ENCODE measurements at places on chromosomes 3 and 15.

GRCh38 chr15:33985287-33985686 lies 17.0 kb downstream of the CHRM5 start:
- DNase-seq: peak; percentile 82

DNA sequence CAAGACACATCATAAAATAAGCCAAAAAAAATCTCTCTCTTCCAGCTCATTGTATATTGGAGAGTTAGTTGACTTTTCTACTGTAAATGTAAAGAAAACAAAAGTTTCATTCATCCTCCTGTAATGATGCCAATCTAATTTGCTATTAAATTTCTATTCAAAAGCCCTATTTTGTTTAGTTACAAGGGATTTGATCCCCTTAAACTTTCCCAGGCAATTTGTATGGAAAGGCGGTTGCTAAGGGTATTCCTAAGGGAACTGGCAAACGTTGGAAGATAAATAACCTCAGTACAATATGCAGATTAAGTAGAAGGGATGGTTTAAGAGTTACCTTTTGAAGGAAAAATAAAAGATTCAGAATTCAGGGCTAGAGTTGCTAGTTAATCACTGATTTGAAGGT lies 352.7 kb downstream of the TIGIT start:
- DNase-seq: no peak

GRCh38 chr3:194396859-194397756 lies 2.0 kb downstream of the GP5 start:
- no peak for DNase-seq

DNA sequence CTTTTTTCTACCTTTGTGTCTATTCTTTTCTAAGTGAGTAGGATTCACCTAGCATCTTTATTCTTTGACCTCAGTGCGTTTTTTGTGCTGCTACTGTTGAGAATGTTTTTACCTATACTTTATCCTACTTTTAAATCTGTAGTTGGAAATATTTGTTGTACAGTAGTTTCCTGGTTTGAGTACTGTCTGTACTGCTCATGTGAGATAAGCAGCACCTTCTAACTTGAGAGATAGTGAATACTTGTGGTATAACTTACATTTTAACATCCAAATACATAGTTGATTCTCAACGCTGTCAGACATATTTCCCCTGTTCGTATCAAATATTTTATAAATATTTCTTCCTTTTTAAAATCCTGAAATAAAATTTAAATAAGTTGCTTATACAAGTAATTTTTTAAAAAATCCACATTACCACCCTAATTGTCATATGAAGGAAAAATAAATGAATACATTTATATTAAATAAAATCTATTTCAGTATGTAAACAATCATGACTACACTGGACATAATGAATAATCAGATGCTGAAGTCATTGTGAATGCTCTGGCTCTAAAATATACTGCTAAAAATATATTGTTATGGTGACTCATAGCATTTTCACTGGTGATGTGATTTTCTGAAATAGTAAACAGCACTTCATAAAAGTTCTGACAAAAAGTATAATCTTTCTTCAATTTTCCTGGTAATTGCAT lies 17.4 kb downstream of the ATP11B start:
- DNase-seq: peak; percentile 24

GRCh38 chr15:73081321-73081958 lies 29.2 kb downstream of the NEO1 start:
- DNase-seq: peak; percentile 45

DNA sequence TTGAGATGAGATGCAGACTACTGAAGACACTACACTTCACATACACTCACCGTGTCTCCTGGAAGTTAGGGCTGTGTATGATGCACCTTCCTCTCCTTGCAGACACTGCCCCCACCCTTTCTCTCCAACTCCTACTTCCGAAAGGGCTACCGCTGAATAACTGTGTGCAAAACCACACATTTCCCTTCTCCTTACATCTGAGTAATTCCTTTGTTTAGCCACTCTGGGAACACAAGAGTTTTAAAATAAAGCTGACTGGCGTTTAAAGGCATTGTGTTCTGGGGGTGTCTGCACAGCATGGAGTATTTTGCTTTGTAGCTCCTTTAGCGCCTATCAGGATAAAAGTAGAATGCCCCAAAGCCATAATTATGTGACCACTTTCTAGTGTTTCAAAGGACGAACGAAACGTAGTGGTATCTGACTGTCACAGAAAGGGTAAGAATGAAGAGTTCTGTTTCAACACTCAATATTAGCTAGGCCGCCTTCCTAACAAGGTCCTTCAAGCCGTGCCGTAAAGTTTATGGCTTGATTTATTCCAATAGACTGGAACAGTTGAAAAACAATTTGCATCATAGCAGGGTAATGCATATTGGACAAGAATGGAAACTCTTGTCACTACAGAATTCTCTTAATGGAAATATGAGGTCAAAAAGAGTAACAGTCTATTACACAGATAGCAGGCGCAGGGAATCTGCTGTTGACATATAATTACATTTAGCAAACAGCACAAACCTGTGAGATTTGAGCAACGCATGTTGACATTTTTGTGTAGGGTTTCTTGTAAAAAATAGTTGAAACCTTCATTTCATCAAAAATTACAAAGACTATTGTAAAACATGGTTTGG lies 619.9 kb downstream of the FOXP1 start:
- DNase-seq: no peak

GRCh38 chr3:160707187-160707794 lies 30.3 kb downstream of the ARL14 start:
- peak; percentile 47 for DNase-seq

DNA sequence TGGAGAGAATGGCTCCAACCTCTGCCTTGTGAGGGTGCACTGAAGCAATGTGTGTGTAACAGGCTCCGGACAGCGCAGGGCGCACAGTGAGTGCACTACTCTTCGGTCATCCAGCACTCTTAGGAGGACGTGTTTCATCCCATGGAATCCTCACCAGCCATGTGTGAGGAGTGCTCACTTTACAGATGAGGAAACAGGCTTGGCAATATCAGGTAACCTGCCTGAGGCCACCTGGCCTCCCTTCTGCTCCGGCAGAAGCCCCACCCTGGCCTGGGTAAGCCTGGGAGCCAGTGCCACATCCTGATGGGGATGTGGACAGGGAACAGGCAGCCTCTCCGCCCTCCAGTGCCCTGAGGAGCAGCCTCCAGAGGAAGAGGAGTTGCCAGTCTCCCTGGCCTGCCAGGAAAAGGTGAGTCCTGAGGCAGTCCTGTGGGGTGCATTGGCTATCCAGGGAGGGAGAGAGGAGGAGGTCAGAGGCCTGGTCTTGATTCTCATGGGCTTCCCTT lies 39.4 kb upstream of the LIMD1 start:
- DNase-seq: no peak

- DNase-seq: peak; percentile 6
Observed at GRCh38 chr15:82737975-82738374, 28.3 kb upstream of the AP3B2 start.

DNA sequence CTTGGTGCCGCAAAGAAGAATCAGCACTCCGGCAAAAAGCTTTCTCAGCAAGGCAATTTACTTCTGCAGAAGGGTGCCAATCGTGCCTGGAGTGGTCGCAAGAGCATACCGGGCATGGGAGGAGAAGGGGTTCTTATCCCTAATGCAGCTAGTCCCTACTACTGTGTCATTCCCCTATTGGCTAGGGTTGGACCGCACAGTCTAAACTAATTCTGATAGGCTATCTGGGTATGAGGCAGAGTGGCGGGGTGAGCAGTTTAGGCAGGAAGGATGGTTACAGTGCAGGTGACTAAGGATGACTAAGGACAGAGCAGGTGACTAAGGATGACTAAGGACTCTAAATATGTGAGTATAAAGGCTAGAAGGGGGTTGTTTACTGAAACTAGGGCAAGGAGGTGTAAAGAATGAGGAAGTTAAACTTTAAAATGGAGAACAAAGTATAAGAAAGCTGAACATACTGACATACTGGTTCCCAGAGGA lies 52.9 kb downstream of the PGBD4 start:
- DNase-seq: peak; percentile 25

DNA sequence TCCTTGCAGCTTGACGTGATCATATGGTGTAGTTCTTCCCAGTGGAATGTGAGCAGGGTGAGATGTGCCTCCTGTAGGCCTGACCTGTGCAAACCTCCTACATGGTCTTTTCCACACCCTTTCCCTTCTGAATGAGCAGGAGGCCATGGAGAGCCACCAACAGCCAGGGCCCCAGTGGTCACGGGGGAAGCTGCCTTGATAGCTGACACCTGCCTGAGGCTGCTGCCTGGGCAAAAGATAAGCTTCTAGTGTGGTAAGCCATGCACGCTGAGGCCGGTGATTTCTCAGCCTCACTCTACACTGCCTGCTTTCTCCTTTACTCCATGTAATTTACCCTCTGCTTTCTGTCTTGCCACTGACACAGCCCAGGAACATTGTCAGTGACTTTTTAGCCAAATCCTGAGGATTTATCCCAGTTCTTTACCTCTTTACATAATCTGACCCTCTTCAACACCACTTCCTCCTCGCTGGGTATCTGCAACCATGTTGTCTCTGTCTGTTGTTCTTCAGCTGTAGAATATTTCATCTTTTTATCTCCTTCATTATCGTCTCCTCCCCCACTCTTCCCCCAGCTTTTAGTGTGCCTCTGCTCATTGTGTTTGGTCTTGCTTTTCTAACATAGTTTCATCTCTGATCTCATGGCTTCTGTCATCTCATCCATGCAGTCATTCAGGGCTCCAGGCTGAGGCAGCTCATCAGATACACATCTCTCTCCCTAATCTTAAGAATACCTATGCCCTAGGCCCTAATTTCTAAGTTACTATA lies 11.2 kb upstream of the KBTBD12 start:
- DNase-seq: no peak

GRCh38 chr15:38091078-38091645 lies 156.7 kb downstream of the TMCO5A start:
- no peak for DNase-seq

- peak; percentile 45 for DNase-seq
Observed at GRCh38 chr3:128727996-128728395, 2.0 kb downstream of the RAB7A start.

GRCh38 chr3:161101609-161102008 lies 3.5 kb downstream of the B3GALNT1 start:
- no peak for DNase-seq

DNA sequence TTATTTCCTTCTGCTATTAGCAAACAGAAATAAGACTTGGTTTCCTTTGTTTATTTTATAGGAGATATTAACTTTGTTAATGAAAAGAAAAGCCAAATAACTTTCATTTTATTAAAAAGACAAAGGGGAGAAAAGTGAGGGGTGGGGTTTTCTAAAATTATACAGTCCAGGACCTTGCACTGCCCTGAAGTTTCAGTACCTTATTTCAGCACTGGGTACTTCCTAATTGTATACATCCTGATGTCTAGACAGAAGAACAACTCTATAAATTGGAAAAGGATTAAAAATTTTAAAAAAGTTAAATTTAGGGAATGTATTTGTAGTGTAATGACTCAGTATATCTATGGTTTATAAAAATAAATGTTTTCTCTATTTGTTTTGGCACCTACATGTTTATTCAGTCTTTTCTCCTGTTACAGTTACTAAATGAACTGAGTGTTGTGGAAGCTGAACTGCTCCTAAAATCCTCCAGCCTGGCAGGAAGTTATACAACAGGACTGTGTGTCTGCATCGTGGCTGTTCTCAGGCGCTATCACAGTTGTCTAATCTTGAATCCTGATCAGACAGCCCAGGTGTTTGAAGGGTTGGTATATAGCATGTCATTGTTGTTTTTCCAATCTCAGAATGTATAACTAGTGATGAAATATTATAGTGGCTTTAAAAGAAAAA lies 27.6 kb upstream of the P2RY13 start:
- DNase-seq: no peak

- peak; percentile 59 for DNase-seq
Observed at GRCh38 chr15:60966316-60966715, 262.8 kb downstream of the RORA start.

GRCh38 chr3:69774029-69774428 lies 34.8 kb downstream of the MITF start:
- DNase-seq: no peak

DNA sequence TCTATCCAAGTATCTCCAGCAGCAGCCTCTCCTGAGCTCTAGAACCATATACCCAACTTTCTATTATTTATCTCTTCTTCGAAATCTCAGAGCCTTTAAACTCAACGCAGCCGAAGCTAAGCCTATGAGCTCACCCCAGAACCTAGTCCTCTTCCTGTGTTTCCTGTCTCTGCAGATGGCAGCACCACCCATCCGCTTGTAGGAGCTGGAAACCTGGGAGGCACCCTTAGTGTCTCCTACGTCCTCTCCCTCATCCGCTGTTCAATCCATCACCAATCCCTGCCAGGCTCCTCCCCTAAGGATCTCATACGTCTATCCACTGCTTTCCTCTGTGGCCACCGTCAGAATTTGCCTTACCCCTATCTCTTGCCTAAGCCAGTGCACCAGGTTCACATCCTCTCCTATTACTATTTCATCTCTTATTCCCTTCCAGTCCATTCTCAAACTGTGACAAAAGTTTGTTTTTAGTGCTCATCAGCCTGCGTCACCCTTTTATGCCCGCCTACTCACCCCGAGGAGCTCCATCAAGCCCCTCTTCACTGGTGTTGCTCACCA lies 9.6 kb downstream of the VGLL4 start:
- no peak for DNase-seq

DNA sequence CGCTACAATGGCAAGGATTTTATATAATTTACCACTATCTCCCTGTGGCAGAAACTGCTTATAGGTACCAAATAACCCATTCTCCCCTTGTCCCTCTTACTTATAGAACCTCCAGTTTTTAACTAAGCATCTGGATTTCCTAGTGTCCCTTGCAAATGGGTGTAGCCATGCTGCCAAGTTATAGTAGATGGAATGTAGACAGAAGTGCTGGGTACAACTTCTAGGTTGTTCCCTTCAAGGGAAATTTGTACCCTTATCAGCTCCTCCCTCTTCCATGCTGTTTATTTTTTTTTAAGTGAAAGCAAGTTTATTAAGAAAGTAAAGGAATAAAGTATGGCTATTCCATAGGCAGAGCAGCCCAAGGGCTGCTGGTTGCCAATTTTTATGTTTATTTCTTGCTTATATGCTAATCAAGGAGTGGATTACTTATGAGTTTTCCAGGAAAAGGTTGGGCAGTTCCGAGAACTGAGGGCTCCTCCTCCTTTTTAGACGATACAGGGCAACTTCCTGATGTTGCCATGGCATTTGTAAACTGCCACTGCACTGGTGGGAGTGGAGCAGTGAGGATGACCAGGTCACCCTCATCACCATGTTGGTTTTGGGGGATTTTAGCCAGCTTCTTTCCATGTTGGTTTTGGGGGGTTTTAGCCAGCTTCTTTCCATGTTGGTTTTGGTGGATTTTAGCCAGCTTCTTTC lies 40.1 kb upstream of the TM4SF19 start:
- DNase-seq: no peak

- no peak for DNase-seq
Observed at GRCh38 chr3:86180696-86181095, 810.3 kb downstream of the VGLL3 start.

DNA sequence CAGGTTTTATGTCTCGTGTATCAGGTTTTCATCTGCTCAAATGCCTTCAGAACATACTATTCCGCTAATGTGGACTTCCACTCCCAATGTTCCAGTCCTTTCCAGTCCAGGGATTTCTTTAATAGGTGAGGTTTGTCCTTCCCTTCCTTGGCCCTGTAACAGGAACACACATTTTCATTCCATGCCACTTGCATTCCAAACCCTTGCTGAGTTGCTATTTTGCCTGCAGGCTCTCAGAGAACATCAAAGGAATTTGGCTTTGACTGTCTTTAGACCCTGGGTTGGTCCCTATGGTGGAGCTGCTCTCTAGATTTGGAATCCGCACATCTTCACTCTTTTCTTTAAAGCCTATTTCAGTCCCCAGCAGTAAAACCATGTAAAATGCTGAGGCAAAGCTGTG lies 12.3 kb upstream of the ALCAM start:
- DNase-seq: peak; percentile 63

- DNase-seq: peak; percentile 95
Observed at GRCh38 chr3:171809861-171810628, at the start of gene PLD1. TSS of gene PLD1 (minus strand) at chr3:171810483. CDS start at chr3:171738051, 72,432 bp downstream.

All from EL (cell line).